Mesenchymal stem cell (in vitro differentiated cells and primary cell): ENCODE measurements at places on chromosomes 4 and X.
A peak's percentile ranks its signal among the peaks of the same experiment; 100 is the strongest.

DNA sequence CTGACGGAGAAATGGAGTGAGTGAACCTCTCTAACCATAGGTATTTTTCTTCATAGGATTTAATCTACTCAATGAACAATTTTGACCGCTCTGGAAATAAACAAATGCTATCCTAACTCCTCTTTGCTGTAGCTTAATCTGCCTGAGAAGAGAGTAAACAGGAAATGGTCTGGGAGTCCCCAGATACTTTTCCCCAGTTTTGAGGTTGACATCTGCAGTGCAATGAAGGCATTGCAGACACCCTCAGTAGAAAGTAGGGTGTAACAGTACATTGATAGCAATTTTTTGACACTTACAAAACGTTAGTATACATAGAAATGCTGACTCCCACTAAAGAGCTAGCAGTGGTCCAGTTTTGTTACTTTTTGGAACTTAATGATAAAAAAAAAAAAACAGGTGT, 495.9 kb upstream of the FAM241A start:
- peak; percentile 39 for DNase-seq

DNA sequence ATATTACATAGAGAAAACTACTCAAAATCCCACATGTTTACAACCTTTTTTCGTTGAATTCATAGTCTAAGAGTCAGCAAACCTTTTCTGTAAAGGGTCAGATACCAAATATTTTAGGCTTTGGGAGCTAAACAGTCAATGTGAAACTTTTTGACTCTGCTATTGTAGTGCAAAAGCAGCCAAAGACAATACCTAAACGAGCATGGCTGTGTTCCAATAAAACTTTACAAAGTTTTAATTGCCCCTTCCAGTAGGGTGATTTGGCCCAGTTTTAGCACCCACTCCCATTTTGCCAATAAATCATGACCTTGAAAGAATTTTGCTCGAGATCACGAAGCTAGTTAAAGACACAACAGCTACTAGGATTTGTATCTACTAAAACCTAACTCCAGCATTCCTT, 147.2 kb downstream of the ANKRD50 start:
- DNase-seq, result no peak

- no peak for DNase-seq
Measured at GRCh38 chr4:6839579-6839978, 57.1 kb downstream of the KIAA0232 start.

GRCh38 chr4:18022572-18023050, 1.1 kb upstream of the LCORL start:
- DNase-seq, result no peak

DNA sequence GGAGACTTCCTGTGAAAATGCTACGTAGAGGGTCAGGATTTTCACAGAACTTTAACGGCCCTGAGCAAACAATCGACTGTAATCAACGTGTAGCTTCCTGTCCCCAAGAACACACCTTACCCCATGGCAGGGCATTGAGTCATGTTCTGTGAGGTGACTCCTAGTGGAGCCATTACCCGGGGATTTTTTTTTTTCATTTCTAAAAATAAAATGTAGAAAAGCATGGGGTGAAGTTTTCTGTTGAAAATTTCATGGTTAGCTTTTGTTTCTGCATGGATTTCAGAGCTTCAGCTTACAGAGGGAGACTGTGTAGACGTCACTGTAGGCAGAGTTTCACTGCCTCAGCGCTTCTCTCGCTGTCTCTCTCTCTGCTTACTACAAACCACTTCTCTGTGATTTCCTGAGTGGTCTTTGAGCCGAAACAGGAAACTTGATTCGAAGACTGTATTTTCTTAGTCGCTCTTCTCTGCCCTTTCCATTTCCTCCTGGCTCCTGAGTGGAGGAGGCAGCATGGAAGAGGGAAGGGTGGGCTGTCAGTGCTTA, 111.7 kb downstream of the NFKB1 start:
- no peak for DNase-seq

- DNase-seq, result peak; percentile 83
Measured at GRCh38 chr4:6991771-6992557, 51.2 kb upstream of the TADA2B start.

- no peak for DNase-seq
Measured at GRCh38 chr4:74751247-74751646, 43.1 kb downstream of the BTC start.

DNA sequence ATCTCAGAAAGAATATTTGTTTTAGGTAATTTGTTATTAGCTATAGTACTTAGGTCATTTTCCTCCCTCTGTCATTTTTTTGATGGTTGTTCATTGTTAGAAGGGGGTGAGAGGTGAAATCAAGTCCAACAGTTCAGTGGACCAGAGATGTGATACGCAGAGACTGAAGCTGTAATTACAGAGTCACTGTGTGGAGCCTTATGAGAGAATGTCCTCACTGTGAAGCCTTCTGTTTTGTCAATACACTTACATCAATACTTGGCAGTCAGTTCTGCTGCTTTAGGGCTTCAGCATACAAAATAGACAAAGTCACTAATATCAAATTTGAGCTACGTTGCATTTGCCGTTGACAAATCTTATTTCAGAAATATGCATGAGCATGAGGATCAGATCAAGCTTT, 692.5 kb downstream of the C4orf33 start:
- DNase-seq, result no peak

- DNase-seq, result no peak
Measured at GRCh38 chr4:176293660-176294059, 24.6 kb upstream of the ASB5 start.

DNA sequence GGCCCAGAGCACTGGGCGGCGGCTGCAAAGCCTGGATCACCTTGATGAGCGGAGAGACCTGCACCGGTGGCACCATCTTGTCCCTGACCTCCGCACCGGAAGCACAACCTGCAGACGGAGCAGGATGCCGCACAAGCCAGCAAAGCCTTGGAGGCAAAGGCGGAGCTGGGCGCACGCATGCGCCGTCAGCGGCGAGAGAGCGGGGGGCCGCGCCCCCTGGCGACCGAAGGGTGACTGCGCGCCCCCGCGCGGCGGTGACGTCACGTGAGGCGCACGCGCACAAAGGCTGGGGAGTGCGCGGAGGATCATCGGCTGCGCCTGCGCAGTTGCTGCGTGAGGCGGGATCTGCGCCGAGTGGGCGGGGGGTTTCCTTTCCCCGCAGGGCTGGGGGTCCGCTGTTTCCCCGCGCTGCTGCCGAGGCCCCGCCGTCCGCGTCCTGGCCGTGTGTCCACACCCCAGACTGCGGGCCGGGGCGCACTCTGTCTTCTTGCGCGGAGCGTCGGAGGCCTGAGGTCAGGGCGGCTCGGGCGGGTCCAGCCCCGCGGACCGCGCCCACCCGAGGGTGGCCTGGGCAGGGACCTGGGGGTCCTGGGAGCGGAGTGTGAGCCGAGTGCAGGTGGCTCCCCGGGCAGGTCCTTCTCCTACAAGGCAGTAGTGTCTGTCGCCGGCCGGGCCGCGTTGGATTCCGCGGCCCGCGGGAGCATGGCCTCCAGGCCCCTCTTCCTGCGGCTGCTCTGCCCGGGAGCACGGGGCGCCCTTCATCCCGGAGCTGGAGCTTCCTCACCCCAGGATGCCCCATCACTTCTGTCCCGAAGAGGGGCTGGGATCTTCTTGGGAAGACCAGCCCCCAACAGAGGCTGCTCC, at the start of the genes ATP5ME and MYL5:
Gene ATP5ME, minus strand, starts transcription at position 105 of the 864 bp plus-strand sequence. Its CDS starts 29 bp downstream, at position 76.
Gene MYL5, plus strand, starts transcription at position 371 of the 864 bp plus-strand sequence. CDS start 3,485 bp downstream, outside the sequence.
- peak; percentile 90 for DNase-seq

DNA sequence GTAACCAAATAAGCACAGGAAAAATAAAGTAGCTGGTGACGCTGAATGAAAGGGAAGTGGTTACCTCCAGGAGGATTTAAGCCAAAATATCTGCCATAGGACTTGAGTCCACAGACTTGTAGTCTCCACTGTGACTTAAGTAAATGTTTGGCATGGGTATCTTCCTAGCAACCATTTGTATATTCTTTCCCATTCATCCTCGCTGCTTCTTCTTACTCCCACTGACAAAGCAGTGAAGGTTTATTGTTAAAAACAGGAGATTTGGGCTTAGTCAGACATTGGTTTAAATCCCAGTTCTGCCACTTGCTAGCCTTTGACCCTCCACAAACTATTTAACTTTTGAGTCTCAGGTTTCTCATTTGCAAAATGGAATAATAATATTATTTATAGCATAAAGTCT, 22.3 kb downstream of the COL4A6 start:
- peak; percentile 28 for DNase-seq

- no peak for DNase-seq
Measured at GRCh38 chr4:158622251-158622650, 49.4 kb downstream of the C4orf46 start.

DNA sequence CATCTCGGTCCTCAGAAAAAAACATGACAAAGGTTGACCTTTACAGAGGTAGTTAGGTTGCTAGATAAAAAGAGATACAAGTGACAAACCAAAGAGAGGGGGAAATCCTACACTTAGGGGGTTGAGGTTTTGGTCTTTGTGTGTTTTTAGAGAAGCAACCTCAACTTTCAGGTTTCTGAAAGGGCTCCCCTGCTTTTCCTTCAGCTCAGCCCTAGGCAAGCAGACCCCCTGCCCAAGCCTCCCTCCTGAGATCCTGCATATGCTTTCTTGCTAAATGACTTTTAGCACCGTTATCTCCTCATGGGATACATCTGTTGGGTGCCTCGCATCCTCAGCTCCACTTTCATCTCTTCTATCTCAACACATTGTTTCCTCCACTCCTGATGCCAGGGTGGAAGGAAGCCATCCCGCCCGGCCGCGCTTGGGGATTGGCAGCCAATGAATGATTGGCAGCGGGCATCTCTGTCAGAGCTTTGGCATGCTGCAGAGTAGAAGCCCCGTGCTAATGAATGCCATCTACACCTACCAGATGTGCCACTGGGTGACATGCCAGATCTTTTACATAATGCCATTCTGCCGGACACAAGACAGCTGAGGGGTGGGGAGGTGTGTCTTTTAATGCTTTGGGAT, 15.0 kb upstream of the PRDM8 start:
- no peak for DNase-seq

DNA sequence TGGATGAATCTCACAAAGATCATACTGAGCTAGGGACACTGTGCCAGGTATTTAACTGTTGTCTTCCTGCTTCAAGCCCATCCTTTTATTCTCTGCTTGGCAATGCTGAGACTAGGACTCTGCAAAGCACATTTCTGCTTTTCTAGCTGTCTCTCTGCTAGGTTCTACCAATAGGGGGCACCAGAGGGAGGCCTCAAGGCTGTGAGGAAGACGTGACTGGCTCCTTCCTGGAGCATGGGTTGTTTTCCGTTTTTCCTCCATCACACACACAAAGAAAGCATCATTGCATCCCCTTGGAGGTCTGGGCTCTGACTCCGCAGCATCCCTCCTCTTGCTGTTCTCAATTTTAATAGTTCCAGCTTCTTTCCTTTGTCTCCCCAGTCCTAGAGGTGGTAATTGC, 10.9 kb upstream of the DCTD start:
- DNase-seq, result no peak

DNA sequence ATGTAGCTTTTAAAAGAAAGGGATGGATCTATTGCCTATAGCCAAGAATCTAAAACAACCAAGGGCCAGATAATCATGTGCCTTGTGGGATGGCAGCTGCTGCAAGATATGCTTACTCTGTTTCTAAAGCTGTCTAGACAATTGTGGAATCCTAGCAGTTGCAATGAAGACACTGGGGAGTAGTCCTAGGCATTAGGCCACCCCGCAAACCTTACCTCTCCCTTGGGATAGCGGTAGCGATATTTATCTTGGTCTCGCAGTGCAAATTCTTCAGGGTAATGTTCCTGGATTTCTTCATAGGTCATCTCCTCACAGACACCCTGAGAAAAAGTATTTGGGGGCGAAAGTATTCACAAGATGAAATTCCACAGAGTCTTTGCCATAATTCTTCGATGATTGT, 24.6 kb downstream of the TRO start:
- no peak for DNase-seq

- no peak for DNase-seq
Measured at GRCh38 chr4:80586716-80587115, 251.2 kb downstream of the CFAP299 start.

GRCh38 chr4:81455897-81456296, 15.8 kb downstream of the RASGEF1B start:
- no peak for DNase-seq

DNA sequence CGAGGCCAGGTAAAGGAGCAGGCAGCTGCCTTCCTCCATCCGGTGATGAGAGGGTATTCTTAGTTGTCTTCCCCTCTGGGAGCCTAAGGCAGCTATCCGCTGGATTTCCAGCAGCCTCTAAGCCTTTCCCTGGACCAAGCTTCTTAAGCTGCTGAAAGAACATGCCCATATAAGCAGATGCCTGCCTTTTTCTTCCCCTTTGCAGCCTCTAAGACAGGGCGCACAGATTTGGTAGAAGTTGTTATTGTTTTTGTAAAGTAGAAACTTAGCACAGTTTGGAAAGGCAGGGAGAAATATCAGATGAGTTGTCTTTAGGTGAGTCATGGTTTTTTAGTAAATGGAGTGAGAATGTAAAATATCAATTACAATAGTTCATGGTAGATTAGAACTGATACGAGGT, 210.8 kb downstream of the ARHGAP10 start:
- no peak for DNase-seq

- no peak for DNase-seq
Measured at GRCh38 chrX:12817528-12817927, 26.3 kb downstream of the PRPS2 start.
